ENCODE measurements at places on chromosomes 5 and 9.

GRCh38 chr5:100691548-100691947, 156.4 kb downstream of the FAM174A start:
- DNase-seq: no peak

DNA sequence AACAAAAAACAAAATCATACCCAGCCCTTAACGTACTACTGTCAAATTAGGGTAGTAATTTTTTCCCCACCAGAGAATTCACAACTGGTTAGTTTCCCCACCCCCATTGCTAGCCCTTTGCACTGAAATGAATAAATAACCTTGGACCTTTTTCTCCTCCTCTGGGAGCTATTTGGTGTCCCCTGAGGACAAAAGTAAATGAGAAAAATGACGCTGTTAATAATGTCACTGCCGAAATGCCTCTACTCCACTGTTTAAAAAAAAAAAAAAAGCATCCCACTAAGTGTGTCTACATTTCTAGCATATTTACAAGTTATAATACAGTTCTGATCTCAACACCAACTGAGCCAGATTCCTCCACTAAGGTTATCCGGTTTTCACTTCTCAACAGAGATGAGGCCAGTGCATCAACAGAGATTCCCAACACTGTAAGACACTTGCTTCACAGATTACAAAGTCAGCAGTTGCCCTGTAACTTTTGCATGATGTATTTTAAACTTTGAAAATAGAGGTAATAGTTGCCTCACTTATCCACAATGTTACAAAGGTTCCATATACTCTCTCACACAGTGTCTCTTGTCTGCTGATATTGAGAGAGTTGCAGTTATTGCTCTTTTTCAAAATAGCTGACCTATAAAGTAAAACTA, 5.1 kb upstream of the NFIB start:
- DNase-seq: no peak

DNA sequence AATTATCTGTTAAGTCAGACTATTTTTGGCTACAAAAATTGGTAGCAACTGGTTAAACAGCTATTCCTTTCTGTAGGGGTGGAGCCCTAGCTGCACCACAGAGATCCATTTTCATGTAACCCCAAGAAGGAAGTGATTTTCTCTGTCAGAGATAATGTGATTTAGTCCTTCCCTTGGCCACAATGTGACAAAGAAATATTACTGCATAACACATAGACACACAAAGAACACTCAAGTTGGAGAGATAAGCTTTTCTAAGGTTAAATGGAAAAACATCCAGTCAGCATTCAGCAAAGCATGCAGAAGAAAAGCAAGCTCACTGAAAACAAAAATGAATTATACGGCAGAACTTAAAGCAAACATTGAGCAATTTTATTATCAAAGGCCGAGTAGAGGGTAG, 227.8 kb upstream of the CDH9 start:
- no peak for DNase-seq

GRCh38 chr5:178554311-178554710, 35.9 kb downstream of the COL23A1 start:
- DNase-seq: no peak

- no peak for DNase-seq
These were observed 143.1 kb downstream of the GAPVD1 start for GRCh38 chr9:125404733-125405132.

DNA sequence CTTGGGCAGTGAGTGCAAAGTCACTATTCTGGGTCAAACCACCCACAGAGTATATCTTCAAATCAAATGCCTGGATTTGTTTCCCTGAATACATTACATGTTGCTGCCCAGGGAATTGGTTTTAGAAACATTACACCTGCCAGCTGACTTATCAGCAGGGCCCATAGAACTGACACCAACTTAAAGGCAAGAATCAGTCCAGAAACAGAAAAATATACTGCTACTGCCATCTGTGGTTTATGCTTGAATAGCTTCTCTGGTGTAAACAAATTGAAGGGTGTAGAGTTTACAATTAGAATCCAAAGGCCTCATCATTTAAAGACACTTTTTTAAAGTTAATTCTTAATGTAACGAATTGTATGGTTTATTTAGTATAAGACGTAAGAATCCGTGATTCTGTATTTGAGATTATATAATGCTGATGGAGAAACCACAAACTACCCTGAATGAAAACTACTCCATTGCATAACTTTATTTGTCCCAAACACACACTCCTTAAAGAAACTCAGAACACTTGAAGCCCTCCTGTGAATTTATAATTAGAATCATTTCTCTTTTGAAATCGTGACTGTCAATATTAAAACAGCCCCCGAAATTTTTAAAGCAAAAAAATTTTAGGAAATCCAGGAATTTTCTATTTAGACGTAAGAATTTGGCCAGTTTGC, 6.2 kb downstream of the NR6A1 start:
- no peak for DNase-seq

DNA sequence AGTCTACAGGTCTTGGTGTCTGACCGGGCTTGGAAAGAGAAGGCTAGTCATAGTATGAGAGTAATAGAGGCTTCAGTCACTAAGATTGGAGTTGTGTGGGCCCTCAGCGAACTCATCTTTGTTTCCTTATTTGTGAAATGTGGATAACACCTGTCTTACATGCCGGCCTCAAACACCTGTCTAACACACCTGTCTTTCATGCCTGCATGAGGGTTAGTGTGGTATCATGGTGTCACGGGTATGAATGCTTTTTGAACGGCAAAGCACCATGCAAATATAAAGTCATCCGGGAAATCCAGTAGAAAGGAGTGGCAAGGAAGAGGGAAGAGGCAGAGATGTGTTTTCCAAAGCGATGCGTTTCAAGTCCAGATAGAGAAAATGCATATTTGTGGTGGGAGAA, 25.5 kb downstream of the GRAMD2B start:
- DNase-seq: no peak

DNA sequence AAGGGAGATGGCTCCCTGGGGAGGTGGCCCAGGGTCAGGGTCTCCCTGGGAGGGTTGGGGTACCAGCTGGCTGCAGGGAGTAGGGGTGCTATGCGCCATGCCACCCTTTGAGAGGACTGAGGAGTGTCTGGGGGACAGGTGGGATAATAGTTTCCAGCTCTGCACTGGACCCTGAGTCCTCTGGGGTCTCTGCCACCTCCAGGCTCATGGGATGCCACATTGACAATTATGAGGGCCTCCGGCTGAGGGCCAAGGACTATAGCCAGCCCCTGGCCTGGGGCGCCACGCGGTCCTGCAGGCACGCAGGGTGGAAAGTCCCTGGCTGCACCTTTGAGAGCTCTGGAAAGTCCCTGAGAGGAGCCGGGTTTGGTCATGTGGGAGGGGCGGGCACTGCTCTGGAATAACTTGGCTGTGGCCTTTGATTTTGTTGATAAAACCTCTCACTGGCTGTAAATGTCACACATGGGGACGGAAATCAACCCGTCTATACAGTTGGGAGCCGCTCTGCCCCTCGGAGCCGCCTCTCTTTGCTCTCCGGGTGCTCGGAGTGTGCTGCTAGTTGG, 16.0 kb downstream of the TRAF2 start:
- DNase-seq: no peak

DNA sequence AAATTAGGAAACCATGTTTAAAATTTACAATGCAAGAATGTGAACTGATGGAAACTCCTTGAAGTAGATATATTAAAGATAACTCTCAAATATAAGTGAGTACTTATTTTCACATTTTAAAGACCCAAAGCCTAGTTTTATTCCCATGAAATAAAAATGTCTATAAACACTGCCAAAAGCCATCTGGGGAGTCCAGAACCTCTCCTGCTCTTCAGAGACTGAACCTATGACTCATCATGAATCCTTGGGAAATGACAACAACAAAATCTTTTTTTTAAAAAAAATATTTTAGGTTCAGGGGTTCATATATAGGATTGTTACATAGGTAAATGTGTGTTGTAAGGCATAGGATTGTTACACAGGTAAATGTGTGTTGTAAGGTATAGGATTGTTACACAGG, 33.8 kb upstream of the FYB1 start:
- DNase-seq: no peak

GRCh38 chr5:83281658-83282057, 189.9 kb upstream of the VCAN start:
- no peak for DNase-seq

- no peak for DNase-seq
These were observed 73.5 kb downstream of the ZNF618 start for GRCh38 chr9:113949571-113950078.

DNA sequence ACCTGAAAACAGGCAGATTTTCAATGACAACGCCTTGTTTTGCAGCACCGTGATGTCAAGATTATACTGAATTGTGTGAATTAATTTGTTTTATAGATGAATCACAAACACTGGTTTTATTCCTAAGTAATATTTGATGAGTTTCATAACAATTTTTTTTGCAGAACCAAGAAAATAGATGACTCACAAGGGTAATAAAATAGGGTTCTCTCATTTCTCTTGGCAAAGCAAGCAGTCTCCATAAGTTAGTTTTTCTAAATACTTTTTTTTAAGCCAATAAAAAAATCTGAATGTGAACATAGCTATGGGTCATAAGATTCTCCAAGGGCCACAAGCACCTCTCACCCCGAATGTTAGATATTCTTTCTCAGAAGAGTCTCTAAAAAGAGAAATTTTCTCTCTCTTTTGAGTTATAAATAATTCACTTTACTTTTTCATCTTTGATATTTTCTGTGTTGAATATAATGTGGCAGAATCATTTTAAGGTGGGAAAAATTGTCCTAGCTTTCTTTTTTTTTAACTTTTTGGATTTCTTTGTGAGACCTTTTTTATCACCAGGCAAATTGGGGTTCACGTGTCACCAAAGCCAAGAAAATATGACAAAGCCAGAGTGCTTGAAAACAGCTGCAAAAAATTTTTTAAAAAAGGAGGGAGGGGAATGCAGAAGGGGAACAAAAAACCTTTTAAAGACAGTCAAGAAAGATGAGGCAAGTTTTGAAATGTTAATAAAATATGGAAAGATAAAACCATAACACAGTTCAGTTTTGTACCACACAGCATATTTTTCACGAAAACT, 174.6 kb upstream of the DAPK1 start:
- DNase-seq: no peak

GRCh38 chr9:20307621-20308020, 314.7 kb downstream of the MLLT3 start:
- no peak for DNase-seq

DNA sequence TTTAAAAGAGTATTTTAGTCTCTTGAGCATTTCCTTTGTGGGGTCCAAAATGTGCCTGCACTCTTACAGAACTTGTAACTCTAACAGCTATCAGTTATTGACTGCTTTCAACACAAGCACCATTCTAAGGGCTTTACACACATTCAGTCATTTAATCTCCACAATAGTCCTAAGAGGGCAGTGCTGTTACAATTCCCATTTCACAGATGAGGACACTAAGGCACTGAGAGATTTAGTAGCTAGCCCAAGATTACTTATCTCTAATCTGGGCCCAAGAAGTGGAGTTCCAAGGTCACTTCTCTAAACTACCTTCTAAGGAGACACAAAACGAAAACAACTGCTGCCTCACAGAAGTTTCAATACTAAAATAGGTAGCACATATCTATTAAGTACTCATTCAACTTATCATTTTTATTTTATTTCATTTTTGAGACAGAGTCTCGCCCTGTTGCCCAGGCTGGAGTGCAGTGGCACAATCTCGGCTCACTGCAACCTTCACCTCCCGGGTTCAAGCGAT, 275.2 kb downstream of the CWC27 start:
- no peak for DNase-seq

DNA sequence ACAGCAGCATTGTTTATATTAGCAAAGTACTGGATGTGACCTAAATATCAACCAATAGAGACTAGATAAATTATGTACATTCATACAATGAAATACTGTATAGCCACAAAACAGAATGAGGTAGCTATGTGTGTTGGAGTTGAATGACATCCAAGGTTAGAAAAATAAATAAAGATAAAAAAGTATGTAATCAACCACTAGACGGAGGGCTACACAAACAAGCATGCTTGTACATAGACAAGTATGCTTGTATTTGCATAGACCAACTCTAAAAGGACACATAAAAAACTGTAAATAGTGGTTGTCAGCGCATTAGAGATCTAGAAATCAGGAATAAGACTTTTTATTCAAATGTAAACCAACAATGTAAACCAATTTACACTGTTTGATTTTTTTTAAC, 3.0 kb downstream of the FEM1C start:
- no peak for DNase-seq

DNA sequence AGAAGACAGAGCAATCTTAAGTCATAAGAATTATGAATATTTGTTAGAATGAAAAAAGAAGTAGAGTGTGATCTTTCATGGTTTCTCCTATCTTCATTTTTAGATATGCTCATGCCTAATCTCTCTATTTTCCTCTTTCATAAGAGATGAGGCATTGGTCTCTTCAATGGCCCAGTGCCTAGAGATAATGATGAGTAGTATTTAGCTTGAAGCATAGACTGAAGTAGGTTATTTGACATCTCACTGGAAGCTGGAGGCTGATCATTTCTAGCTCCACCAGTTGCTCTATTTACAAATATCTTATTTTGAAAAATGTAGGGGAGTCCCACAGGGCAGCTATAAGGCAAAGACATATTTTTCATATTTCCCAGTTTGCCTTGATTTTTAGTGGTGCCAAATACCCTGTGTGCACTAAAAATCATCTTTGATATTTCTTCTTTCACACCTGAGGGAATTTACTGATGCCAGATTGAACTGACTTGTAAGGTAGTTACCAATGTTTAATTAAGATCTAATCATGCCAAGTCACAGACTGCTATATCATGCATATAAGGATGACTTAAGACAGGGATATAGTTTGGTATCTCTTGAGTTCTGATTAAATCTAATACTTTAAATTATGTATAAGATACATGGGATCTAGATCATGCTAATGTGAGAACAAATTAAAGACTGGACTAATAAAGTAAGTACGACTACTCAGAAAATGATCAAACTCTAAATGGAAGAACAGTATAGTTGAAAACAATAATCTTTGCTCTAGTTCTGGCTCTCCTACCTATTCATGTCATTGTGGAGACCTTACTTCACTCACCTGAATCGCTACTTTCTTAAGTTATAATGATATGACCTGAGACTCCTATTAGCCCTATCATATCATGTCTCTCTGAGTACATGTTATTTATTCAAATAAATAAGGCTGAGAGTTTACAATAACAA, 108.2 kb upstream of the IFNE start:
- DNase-seq: no peak

GRCh38 chr9:121807069-121807822, 155.8 kb downstream of the DAB2IP start:
- no peak for DNase-seq

GRCh38 chr9:135410831-135411473, 68.6 kb upstream of the PPP1R26 start:
- DNase-seq: no peak

DNA sequence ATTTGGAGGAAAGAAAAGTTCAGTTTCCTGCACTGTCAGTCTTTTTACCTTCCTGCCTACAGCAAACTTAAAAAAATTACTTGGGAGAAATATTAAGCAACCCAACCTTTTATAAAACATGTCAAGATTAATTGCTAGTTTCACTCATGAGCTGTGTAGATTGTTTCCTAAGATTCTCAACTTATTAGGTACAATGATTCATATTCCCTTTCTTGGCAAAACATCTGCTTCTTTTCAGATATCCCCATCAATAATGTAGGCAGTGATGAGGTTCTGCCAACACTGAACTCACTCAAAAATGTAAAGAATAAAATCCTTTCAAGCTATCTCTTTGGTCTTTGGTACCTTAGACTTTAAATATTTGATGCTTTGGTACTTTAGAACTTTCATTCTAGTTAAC, 56.0 kb downstream of the ISL1 start:
- DNase-seq: no peak

Data from NCI-H1436 (cell line).